ENCODE measurements at places on chromosomes 4 and X. TPM values are rescaled to one million over a fixed set of nuclear protein-coding genes. Genes with fewer than 3 reads are reported as not detected.

DNA sequence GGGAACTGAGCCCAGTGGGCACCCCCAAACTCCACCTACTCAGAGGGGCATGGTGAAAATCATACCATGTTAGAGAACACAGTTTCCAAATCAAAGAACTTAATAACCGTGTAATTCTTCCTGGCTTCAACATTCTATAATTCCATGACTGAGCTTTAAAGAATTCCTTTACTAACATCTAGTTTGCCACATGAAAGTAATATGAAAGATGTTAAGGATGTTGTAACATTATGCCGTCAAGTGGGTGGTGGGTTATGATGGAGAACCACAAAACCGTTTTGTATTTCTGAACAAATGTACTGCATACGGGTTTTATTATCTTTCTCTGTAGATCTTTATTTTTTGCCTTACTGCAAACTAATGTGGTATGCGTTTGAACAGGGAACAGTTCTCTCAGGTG lies 549.0 kb upstream of the MAGEB2 start:
- no peak for DNase-seq

- DNase-seq: no peak
Observed at GRCh38 chrX:70172221-70172620, 5.1 kb upstream of the DGAT2L6 start.

TRIM75 gene
- not detected for polyA plus RNA-seq

- DNase-seq: no peak
Observed at GRCh38 chr4:22667332-22667940, 25.3 kb upstream of the GBA3 start.

GRCh38 chr4:40256329-40256728 lies 59.5 kb downstream of the RHOH start:
- no peak for DNase-seq

RNF150 gene
- 0.56 TPM for polyA plus RNA-seq

DNA sequence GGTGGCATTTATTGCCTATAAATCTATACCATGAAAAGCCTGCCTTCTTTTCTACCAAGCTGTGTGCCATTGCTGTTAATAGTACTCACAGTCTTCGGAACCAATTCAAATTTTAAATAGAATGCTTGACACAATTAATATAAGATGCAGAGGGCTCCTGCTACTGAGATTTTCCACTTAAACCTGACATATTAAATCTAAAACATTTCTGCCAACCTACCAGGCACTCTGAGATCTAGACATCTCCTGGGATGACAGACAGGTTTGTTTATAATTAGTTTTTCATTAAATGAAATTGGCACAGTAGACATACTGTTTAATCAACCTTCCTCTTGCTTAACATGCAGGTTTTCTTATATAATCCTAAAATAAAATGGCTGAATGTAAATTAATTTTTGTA lies 117.3 kb upstream of the CBR4 start:
- DNase-seq: no peak

GRCh38 chr4:95204267-95204844 lies 344.4 kb downstream of the UNC5C start:
- DNase-seq: no peak

DNA sequence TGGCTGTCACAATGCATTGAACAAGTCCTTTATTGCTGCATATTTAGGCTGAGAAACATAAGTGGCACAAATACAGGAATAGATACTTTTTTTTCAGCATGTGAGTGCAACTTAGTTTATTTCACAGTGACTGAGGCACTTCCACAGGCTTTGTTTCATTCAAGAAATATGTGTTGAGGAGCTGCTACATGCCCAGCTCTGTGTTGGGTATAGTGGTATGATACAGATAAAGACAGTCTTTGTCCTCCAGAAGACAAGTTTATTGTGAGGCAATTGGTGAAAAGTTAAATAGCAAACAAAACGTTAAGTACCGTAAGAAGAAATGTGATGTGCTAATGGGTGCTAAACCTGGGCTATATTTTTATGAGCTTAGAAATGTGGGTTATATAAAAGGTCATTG lies 186.4 kb downstream of the SPRY1 start:
- no peak for DNase-seq

UTP3 gene
- polyA plus RNA-seq: 6.5 TPM

ARSJ gene
- 0.94 TPM for polyA plus RNA-seq

DNA sequence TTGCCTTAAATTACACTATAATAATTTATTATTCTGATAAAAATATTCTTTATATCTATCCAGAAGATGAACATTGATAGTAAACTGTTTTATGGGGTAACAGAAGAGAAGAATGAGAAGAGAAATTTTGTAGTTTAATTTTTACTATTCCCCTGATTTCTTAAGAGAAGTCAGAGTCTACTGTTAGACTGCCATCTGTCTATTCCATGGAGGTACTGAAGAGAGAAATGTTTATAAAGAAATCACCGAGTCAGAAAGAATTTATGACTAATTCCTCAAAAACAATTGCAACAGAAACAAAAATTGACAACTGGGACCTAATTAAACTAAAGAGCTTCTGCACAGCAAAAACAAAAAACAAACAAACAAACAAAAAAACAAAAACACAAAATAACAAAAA lies 149.9 kb downstream of the FGF16 start:
- no peak for DNase-seq

CDX4 gene
- polyA plus RNA-seq: not detected

PLAC8 gene
- polyA plus RNA-seq: 8.1 TPM

GRCh38 chr4:46958742-46959488 lies 34.5 kb downstream of the GABRA4 start:
- DNase-seq: no peak

SOX3 gene
- polyA plus RNA-seq: not detected
